HepG2 (cell line): ENCODE measurements at places on chromosomes 12 and 14. TPM values are rescaled to one million over a fixed set of nuclear protein-coding genes. Genes with fewer than 3 reads are reported as not detected.

- no peak for DNase-seq
- no peak overlapping the region for H3K27ac ChIP-seq
- H3K4me3 ChIP-seq = no peak overlapping the region
Observed at GRCh38 chr14:67269298-67270060, 28.2 kb downstream of the PALS1 start.

DNA sequence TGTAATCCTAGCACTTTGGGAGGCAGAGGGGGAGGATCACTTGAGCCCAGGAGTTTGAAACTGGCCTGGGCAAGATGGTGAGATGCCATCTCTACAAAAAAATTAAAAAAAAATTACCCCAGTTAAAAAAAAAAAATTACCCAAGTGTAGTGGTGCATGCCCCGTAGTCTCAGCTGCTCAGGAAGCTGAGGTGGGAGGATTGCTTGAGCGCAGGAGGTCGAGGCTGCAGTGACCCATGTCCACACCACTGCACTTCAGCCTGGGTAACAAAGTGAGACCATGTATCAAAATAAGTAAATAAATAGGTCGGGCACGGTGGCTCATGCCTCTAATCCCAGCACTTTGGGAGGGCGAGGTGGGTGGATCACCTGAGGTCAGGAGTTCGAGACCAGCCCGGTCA is 128.8 kb downstream of the VRK1 start:
- no peaks in the 10 kb centered on the region for H3K27me3 ChIP-seq
- H3K4me3 ChIP-seq = no peak overlapping the region
- H3K4me1 ChIP-seq = no peaks in the 10 kb centered on the region
- no peak for DNase-seq
- no peak overlapping the region for H3K27ac ChIP-seq

- H3K4me1 ChIP-seq = peaks cover 23% of the 10 kb centered on the region
- no peak for DNase-seq
- no peaks in the 10 kb centered on the region for H3K36me3 ChIP-seq
- H3K27ac ChIP-seq = no peak overlapping the region
- H3K4me3 ChIP-seq = no peak overlapping the region
Observed at GRCh38 chr12:6476489-6476888, 6.0 kb upstream of the VAMP1 start.

- DNase-seq = no peak
- H3K27me3 ChIP-seq = no peaks in the 10 kb centered on the region
- H3K4me1 ChIP-seq = no peaks in the 10 kb centered on the region
- H3K36me3 ChIP-seq = no peaks in the 10 kb centered on the region
- no peak overlapping the region for H3K4me3 ChIP-seq
Observed at GRCh38 chr14:20262642-20263128, 23.6 kb downstream of the OR11H4 start.

The ANO2 gene
- not detected in 2 replicates for total RNA-seq

DNA sequence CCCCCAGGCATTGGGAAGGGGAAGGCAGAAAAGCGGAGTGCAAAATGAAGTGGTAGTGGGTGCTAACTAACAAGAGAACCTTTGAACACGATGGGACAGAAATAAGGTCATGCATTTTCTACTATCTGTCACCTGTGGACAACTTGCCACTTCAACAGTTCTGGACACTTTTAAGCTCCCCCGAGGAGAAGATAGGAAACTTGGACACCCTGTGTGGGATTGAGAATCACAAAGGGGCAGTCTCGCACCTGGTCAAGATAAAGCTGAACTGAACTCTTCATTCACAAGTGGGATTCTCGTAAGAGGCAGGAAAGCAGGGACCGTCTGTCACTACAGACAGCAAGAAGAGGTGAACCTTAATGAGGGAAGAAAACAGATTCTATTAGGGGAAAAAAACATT is 51.6 kb downstream of the EIF2S3B start:
- no peaks in the 10 kb centered on the region for H3K4me1 ChIP-seq
- 0 out of 3 replicates have a peak, but pooled peaks cover 3% of the 10 kb centered on the region for H3K27me3 ChIP-seq
- H3K36me3 ChIP-seq = no peaks in the 10 kb centered on the region
- DNase-seq = no peak

The IL31 gene
- total RNA-seq = not detected in 2 replicates

The MAPK1IP1L gene
- total RNA-seq = 27.8 and 34.7 TPM in 2 replicates

GRCh38 chr12:126708492-126708896 is 1558.5 kb upstream of the TMEM132C start:
- H3K4me1 ChIP-seq = no peaks in the 10 kb centered on the region
- H3K4me3 ChIP-seq = no peak overlapping the region
- no peaks in the 10 kb centered on the region for H3K36me3 ChIP-seq

GRCh38 chr14:24110060-24110459 is 4.5 kb upstream of the DCAF11 start:
- peaks cover 63% of the 10 kb centered on the region for H3K4me1 ChIP-seq
- no peaks in the 10 kb centered on the region for H3K36me3 ChIP-seq
- no peak overlapping the region for H3K4me3 ChIP-seq
- peak; percentile 68 for DNase-seq
- H3K27me3 ChIP-seq = no peaks in the 10 kb centered on the region; the same call in 2 of the 3 replicates

DNA sequence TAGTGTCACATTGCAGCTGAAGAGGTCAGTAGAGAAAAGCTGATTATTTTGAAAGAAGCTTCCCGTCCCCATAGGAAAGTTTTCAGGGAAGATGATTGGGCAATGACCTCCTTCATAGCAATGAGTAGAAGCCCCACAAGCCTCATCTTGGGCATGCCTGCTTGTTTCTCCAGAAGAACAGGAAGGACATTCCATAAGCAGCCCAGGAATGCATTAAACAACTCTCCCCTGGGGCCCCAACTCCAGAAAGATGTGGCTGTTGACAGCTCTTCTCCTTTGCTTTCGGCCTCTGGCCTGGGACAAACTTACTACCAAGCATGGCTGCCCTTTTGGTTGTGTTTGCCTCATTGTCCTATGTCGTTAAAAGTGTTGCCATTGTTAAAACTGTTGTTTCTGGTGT is 5.7 kb upstream of the VDR start:
- H3K27me3 ChIP-seq = no peaks in the 10 kb centered on the region
- no peaks in the 10 kb centered on the region for H3K36me3 ChIP-seq
- peak overlapping the region; percentile 22 for H3K27ac ChIP-seq
- no peak overlapping the region for H3K4me3 ChIP-seq

GRCh38 chr14:79730953-79731352 is 480.4 kb downstream of the DIO2 start:
- H3K4me1 ChIP-seq = no peaks in the 10 kb centered on the region
- DNase-seq = no peak

DNA sequence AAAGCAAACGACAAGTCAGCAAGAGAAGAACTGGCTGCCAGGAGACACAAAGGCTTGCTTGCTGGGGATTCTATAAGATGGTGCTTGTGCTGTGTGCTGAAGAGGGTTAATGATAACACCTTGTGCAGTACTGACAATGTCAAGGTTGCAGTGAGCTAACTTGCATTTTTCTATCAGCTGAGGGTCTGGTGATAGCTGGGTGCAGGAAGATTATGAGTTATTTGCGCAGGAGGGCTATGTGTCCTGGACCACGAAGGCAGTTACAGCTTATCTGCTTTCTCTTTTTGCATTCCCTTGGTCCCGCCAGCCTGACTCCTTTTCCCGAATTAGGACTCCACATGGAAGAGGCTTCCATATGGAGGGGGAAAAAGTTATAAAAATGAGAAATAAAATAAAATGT is 42.4 kb downstream of the R3HDM2 start:
- no peak overlapping the region for H3K4me3 ChIP-seq
- no peaks in the 10 kb centered on the region for H3K4me1 ChIP-seq
- no peak overlapping the region for H3K27ac ChIP-seq
- H3K36me3 ChIP-seq = 0 out of 3 replicates have a peak, but pooled peaks cover 4% of the 10 kb centered on the region
- DNase-seq = no peak

DNA sequence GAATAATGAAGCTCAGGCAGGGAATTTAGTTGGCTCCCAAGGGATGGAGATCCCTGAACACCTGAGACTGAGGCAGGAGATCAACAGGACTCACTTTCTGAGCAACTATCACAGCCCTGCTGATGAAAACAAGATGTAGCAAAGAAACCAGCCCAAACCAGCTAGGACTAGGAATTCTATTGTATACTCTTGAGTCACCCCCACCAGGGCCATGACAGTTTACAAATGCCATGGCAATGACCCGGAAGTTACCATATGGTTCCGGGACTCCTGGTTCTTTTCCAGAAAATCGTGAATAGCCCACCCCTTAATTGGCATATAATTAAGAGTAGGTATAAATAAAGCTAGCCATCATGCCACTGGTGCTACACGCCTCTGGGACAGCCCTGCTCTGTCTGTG is 46.0 kb upstream of the OASL start:
- no peaks in the 10 kb centered on the region for H3K36me3 ChIP-seq
- no peak overlapping the region for H3K27ac ChIP-seq
- H3K4me1 ChIP-seq = peaks cover 48% of the 10 kb centered on the region
- DNase-seq = no peak
- H3K4me3 ChIP-seq = no peak overlapping the region

- peaks cover 4% of the 10 kb centered on the region for H3K36me3 ChIP-seq
- H3K4me1 ChIP-seq = no peaks in the 10 kb centered on the region
- H3K27ac ChIP-seq = no peak overlapping the region
- no peak overlapping the region for H3K4me3 ChIP-seq
- no peaks in the 10 kb centered on the region for H3K27me3 ChIP-seq
Observed at GRCh38 chr14:71049435-71050133, 142.3 kb downstream of the PCNX1 start.

- no peaks in the 10 kb centered on the region; the same call in 2 of the 3 replicates for H3K27me3 ChIP-seq
- H3K36me3 ChIP-seq = no peaks in the 10 kb centered on the region
Observed at GRCh38 chr12:50901685-50902113, 50.6 kb upstream of the HIGD1C start.

DNA sequence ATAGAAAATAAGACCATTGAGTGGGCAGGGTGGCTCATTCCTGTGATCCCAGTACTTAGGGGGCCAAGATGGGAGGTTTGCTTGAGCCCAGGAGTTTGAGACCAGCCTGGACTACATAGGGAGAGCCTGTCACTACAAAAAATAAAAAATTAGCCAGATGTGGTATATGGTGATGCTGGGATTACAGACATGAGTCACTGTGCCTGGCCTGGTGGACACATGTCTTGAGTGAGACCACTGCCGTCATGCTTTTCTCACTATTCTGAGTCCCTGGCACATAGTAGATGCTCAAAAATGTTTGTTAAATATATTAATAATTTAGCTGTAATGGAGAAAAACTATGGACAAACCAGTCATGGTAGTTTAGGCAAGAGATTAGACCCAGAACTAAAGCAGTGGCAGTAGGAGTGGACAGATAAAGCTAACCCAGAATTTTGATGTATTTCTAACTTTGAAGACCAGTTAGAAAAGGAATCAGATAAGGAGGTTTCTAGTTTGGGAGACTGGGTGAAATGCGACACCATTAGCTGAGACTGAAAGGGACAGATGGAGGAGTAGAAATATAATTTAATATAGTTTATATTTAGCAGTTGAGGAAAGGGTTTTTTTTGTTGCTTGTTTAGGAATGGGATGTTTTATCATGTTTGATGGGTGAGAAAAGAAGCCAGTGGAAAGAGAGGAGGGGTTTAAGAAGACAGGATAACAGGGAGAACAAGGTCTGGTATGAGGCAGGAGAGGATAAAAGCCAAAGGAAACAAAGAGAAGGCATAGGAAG is 7.4 kb upstream of the PTGES3 start:
- DNase-seq = no peak
- no peaks in the 10 kb centered on the region for H3K36me3 ChIP-seq
- no peak overlapping the region for H3K27ac ChIP-seq
- no peaks in the 10 kb centered on the region for H3K4me1 ChIP-seq

The TPPP2 gene
- 0.58 and 0.63 TPM in 2 replicates for total RNA-seq

- H3K4me3 ChIP-seq = no peak overlapping the region
- no peaks in the 10 kb centered on the region for H3K4me1 ChIP-seq
- DNase-seq = no peak
- H3K27ac ChIP-seq = no peak overlapping the region
Observed at GRCh38 chr12:115008929-115009328, 325.0 kb upstream of the TBX3 start.

- H3K4me3 ChIP-seq = peak overlapping the region; percentile 89; the same call in 1 of the 2 replicates
- H3K27me3 ChIP-seq = no peaks in the 10 kb centered on the region
- peaks cover 50% of the 10 kb centered on the region for H3K4me1 ChIP-seq
- no peak for DNase-seq
Observed at GRCh38 chr12:92930421-92930820, 1.3 kb upstream of the EEA1 start.

DNA sequence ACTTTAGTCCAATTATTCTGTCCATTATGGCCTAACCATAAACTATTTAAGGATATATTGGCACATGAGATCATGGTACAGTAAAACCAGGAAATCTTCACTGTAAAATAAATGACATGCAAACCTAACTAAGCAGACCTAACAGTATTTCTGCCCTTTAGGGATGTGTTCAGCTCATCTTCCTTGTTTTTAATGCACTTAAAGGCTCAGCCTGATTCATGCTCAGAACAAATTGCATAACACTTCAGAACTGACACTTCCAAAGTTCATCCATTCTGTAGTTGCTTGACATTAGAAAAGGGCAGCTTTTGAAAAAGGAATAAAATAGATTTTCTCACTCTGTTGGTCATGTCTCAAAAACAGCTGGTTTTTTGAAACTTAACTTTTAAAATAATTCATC is 708.5 kb downstream of the C12orf50 start:
- H3K36me3 ChIP-seq = no peaks in the 10 kb centered on the region
- no peak overlapping the region for H3K27ac ChIP-seq
- H3K27me3 ChIP-seq = no peaks in the 10 kb centered on the region
- DNase-seq = no peak

The ACOT6 gene
- total RNA-seq = 0.27 TPM in 1 of 2 replicates, not detected in the other

The C3AR1 gene
- total RNA-seq = not detected in 2 replicates

GRCh38 chr12:42129595-42130204 is 15.0 kb downstream of the GXYLT1 start:
- peaks cover 15% of the 10 kb centered on the region for H3K4me1 ChIP-seq
- no peak overlapping the region for H3K4me3 ChIP-seq
- H3K36me3 ChIP-seq = no peaks in the 10 kb centered on the region; the same call in 1 of the 2 replicates
- H3K27ac ChIP-seq = no peak overlapping the region

- peaks cover 26% of the 10 kb centered on the region for H3K36me3 ChIP-seq
- peaks cover 75% of the 10 kb centered on the region for H3K4me1 ChIP-seq
- H3K4me3 ChIP-seq = peak overlapping the region; percentile 98
- H3K27ac ChIP-seq = peak overlapping the region; percentile 97
- no peaks in the 10 kb centered on the region for H3K27me3 ChIP-seq
Observed at GRCh38 chr14:22979748-22980392, 2.5 kb downstream of the AJUBA start.

DNA sequence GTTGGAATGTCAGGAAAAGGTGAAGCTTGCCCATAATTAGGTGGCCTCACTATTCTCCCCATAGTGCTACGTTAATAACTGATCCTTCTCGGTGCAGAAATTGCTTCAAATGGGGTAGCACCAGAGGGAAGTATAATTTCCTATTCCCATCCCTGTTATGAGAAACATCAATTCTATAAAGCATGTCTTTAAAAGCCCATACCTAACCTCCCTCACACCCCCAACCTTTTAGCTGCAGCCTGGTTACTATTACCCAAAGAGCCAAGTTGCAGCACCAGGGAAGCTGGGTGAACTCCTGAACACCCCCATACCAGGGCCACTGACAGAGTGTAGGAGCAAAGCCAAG is 15.2 kb downstream of the RBM23 start:
- DNase-seq = no peak
- H3K27me3 ChIP-seq = no peaks in the 10 kb centered on the region
- H3K4me1 ChIP-seq = peaks cover 50% of the 10 kb centered on the region
- H3K4me3 ChIP-seq = no peak overlapping the region
- H3K36me3 ChIP-seq = no peaks in the 10 kb centered on the region

GRCh38 chr14:38999949-39000348 is 103.1 kb downstream of the SEC23A start:
- H3K36me3 ChIP-seq = no peaks in the 10 kb centered on the region
- no peak overlapping the region for H3K27ac ChIP-seq
- H3K4me1 ChIP-seq = no peaks in the 10 kb centered on the region
- no peak overlapping the region for H3K4me3 ChIP-seq
- no peaks in the 10 kb centered on the region for H3K27me3 ChIP-seq
- no peak for DNase-seq

GRCh38 chr12:75658286-75658685 is 146.9 kb upstream of the KRR1 start:
- no peaks in the 10 kb centered on the region for H3K36me3 ChIP-seq
- no peaks in the 10 kb centered on the region for H3K27me3 ChIP-seq
- H3K4me3 ChIP-seq = no peak overlapping the region
- no peaks in the 10 kb centered on the region for H3K4me1 ChIP-seq
- no peak overlapping the region for H3K27ac ChIP-seq
- no peak for DNase-seq
